Daoy (cell line): ENCODE measurements at places on chromosomes 4 and X. TPM values are rescaled to one million over a fixed set of nuclear protein-coding genes. Genes with fewer than 3 reads are reported as not detected.

DNA sequence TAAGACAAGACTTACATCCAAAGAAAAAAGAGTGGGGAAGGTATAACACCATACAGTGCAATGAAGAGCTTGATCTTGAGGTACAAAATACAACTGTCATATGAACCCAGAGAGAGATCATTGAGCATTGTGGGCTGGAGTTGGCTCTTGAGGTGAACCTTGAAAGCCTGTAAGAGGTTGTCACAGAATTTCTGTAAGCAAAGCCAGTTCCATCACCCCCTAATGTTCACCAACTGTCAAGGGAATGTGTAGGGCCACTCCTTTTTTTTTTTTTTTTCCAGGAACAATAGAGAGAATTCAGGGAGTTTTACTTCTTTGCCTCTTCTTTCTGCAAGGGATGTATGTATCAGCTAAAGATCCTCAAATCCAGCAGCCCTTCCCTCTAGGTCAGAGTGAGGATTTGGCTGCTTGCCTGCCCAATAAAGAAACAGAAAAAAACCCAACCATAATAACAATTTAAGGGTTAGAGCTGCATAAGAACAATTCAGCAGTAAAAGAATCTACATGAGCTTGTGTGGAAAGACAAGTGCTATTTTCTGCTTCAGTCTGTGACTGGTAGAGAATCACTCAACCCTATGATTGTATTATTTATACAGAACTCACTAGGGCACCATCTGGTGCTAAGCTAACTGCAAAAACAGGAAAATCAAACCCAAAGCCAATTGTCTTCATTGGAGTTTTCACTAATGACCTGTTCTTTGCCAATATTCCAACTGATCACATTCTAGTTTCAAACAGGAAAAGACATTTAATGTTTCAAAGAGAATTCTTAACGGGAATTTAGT, 217.5 kb upstream of the TEX13C start:
- DNase-seq, result no peak

GRCh38 chr4:169044714-169045447, 34.8 kb upstream of the CBR4 start:
- DNase-seq, result no peak

Gene KLKB1
- not detected in 2 replicates for total RNA-seq

Gene MXRA5
- 0.21 and 0.51 TPM in 2 replicates for total RNA-seq
